ENCODE measurements at places on chromosomes 16 and 17.

GRCh38 chr16:15553313-15554088, 89.5 kb downstream of the MARF1 start:
- DNase-seq, result no peak

DNA sequence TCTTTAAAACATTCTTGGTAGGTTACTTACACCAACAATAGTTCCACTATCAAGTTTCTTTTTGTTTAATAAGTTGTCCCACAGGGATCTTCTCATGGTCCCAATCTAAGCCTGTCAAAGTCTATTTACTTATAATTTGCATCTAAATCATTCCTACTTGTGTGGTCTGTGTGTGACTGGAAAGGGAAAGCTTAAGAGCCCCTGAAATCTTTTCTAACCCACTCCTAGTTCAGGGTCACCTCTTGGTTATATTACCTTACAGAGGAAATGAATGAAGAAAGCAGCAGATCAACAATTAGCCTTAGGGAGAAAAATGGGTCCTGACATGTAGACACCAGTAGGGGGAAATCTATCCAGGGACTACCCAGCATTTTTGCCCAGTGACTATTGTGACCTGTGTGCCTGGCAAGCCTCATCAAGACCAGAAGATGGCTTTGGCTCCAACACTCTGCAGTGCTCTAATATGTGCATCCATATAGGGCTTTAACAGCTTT, 110.4 kb upstream of the HAS3 start:
- no peak for DNase-seq

DNA sequence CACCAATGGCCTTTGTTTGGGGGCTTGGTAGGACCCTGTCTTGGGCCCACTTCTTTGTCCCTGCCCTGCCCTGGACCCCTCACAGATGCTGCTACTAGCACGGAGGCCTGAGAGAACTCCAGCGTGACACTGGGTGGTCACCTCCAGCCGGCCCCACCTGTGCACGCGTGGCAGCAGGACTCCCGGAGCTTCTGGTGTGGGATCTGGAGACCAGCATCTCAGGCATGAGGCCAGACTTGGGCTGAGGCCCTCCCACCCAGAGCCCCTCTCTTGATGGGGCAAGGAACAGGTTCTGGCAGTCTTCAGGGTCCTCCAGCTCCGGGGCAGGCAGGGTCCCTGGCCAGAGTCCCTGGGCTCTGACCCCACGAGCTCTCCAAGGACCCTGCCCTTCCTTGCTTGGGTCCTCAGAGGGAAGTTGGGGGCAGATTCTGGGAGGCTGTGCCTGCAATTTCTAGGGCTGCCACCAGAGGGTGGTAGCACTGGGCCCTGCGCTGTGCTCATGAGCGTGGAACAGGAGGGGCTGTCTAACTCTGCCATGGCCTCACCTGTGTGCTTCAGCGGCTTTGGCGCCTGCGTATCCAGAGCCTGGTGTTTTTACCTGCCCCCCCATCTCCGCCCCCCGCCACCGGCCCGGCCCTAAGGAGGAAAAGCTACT, 3.1 kb upstream of the BAIAP3 start:
- DNase-seq, result no peak

DNA sequence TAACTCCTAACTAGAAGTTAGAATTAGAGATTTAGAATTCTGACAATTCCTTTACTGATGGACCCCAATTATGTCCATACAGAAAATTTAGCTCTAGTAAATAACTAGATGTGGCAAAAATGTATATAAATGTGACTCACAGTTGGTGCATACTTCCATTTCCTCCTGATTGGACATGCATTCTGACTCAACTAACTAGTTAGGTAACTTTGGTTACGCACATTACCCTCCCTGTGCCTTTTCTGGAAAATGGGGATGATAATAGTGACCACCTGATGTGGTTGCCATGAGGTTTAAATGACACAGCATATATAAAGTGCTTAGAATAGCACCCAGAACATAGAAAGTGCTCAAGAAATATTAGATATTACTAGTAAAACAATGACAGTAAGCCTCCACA, 550.0 kb upstream of the SALL1 start:
- no peak for DNase-seq

DNA sequence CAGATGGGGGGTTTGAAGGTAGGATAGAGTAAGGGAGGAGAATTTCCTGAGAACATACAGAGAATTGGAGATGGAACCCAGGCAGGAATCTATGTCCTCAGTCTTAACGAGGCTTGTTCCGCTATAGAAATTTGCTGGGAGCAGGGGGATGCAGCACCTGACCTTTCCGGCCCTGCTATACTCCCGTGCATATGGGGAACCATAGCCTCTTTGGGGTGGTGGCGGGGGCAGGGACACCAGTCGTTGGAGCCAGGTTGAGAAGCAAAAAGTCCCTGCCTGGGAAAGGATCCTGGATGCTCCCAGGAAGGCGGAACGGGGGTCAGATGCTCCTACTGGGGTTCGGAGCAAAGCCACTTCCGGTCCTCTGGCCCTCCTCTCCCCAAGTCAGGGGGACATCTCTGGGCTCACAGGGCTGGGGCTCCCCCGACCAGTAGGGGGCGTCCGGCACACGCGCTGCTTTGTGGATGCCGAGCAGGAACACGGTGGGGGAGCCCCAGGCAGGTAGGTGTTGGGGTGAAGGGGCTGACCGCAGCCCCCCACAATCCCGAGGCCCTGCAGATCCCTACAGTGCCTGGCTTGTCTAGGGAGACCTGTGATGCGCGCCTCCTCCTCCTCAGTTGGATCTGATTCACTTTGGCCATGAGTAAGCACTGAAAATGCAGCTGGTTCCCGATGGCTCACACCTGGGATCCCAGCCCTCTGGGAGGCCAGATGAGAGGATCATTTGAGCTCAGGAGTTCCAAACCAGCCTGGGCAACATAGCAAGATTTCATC, 15.5 kb upstream of the TFAP4 start:
- peak; percentile 89 for DNase-seq

DNA sequence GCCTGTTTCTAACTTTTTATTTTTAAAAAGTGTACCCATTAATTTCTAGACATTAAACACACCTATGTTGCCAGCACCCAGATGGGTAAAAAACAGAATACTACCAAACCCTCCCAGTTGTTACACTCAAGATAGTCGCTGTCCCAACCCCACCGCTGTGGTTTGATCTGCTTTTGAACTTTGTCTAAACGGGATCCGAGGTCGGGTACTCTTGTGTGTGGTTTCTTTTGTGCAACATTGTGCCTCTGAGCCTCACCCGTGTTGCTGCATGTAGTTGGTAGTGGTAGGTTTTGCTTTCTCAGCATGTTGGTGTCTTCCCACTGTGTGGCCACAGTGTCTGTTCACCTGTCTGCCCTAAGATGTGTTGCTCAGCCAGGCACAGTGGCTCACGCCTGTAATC, 4.3 kb downstream of the KLHL36 start:
- DNase-seq, result no peak

DNA sequence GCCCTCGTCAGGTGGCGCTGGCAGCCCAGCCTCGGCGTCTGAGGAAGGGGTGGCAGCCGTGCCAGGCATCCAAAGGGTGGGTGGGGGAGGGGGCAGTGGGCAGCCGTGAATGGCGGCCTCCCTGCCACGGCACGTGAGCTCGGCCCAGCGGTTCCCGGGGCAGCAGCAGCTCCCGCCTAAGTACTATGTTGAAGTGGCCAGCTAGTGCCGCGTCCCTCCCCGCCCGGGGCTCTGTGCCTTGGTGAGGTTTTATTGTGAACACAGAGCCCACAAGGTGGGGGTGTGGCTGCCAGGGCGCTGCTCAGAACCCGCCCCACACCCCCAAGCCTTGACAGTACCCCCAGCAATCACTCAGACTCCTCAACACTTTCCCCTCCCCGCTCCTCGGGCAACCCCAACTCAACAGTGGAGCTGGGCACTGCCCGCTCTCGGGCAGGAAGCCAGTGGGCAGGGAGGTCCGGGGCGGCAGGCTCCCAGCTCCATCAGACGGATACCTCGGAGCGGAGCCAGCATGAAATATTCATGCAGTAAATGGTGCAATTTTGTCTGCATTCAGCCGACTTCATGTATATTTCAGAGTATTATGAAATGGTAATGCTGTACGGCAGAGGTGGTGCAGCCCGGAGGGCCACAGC, 80.4 kb downstream of the ENGASE start:
- no peak for DNase-seq

DNA sequence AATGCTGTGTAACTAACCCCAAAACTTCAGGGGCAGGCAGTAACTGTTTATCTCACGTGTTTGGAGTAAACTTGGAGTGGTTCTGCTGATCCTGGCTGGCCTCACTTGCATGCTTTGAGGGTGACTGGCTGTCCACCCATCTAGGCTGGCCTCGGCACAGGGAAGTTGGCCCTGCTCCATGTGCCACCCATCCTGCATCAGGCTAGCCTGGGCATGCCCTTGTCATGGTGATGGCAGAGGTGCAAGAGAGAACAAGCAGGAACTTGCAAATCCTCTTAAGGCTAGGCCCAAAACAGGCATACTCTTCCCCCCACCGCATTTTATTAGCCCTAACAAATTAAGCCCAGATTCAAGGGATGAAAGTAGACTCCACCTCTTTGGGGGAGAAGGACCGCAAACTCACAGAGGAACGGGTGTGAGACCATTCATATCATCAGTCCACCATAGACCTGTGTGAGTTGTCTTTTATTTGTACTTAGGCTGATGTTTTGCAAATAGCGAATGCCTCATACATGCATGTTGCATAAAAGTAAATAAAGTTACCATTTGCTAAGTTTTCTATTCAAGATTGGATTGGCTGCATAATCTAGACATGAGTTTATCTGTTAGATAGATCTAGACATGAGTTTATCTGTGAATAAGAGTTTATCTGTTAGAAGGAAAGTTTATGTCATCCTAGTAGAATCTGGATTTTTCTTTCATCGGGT, 221.0 kb downstream of the CCDC182 start:
- no peak for DNase-seq

- no peak for DNase-seq
Measured at GRCh38 chr16:85718682-85719081, 29.9 kb upstream of the GINS2 start.

DNA sequence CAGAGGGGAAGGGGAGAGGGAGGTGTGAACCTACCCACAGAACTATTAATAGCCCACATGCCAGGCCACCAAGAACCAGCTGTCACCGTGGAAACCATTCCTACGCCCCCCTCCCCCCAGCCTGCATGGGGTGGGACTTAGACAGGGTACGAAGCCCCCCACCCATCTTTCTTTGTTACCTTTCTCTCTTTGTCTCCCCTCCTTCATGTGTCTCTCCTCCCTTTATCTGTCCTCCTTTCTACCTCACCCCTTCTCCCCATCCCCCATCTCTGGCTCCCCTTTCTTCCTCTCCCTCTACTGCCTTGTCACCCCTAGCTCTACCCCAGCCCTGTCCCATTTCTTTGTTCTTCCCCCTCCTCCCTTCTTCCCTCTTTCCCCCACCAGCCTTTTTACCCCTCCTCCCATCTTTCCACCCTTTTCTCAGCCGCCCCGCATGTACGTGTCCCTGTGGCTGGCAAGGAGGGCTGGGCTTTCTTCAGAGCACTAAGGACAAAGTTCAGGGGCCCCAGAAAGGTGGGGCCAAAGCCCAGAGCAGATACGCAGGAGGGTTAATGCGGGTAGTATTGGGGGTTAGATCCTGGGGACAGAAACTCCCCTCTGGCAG, 8.0 kb downstream of the THRA start:
- peak; percentile 31 for DNase-seq

DNA sequence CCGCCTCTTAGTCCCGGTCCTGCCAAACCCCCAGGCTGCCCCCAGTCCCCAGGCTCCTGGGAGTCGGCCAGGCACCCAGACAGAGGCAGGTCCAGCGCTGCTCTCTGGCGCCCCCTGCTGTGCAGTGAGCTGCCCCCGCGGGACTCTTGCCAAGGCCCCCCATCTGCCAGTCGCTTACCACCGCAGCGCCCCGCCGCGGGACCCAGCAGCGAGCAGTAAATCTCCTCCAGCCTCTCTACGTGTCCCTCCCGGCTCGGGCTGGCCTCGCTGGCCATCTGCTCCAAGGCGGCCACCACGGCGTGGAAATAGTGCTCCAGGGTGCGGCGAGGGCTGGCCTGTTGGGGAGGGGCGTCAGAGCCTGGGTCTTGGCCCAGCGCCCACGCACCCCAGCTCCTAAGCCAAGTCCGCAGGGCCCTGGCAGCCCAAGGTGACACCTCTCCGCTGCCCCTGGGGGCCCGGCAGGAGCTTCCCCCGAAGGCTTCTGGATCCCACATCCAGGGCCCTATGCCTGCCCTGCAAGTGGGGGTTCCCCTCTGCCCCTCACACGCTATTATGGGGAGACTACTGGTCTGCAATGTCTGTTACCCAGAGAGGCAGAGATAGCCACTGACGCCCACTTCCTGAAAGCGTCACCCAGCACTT, 33.7 kb upstream of the MFSD6L start:
- no peak for DNase-seq

- no peak for DNase-seq
Measured at GRCh38 chr16:3824121-3824795, 56.3 kb downstream of the CREBBP start.

DNA sequence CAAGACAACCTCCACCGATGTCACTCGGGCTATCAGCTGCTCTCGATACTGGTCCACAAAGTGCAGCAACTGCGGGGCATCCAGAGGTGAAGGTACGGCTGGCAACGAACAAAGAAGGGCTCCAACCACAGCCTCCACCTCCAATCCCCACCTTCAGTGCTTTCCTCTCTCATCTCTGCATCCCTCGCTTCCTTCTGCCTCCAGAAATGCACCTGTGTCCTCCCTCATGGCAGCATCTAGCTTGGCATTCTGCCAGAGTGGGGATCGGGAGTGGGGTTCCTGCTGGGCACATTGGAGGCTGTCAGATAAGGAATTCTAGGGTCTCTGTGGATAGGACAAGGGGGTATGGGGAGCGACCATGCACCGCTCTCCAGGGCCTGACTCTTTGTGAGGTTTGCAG, 28.6 kb downstream of the MIS12 start:
- DNase-seq, result no peak

DNA sequence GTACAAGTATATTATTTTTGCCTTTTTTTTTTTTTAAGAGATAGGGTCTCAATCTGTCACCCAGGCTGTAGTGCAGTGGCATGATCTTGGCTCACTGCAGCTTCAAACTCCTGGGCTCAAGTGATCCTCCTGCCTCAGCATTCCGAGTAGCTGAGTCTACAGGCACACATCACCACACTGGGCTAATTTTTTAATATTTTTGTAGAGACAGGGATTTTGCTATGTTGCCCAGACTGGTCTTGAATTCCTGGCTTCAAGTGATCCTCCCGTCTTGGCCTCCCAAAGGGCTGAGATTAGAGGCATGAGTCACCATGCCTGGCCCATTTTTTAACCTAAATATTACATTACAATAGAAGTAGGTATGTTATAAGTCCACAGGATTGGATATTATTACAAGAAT, 3.2 kb downstream of the TERB1 start:
- DNase-seq, result no peak

DNA sequence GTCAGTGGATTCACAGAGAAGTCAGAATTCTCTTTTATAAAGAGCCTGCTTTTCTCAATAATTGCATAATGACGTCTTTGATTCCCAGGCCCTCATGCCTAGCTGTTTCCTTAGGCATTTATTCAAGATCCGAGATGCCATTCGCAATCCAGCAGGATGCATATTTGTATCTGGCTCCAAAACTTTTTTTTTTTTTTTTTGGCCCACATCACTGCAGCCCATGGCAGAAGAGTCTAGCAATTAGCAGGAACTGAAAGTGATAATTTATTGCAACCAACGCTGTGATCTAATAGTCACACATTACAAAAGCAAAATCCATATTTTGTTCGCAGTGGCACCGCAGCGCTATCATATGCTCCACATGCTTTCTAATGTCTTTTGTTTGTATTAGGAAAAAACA, 503.4 kb downstream of the MAF start:
- no peak for DNase-seq
